Stimulated activated CD4-positive, alpha-beta T cell treated with anti-CD3 and anti-CD28 coated beads, Interleukin-1b, Interleukin-23, amount 100 ng/mL, for 48 hours (primary cell): ENCODE measurements at places on chromosomes 16 and 17.

DNA sequence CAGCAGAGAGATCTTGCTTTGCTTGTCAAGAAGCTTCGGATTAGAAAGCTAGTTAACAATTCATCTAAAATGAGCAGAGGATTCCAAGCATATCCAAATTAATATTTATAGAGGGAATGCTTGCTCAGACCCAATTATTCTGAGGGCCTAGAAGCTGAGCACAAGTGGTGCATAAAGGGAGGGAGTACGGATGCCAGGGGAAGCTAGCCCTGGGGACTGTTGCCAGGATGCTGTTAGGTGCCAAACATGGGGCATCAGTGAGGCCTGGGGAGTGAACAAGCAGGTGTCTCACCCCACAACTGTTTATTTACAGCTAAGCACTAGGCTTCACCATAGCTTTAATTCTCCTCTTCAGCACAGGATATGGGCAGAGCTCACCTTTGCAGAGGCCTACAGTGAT is 684.1 kb upstream of the C16orf82 start:
- DNase-seq: no peak

DNA sequence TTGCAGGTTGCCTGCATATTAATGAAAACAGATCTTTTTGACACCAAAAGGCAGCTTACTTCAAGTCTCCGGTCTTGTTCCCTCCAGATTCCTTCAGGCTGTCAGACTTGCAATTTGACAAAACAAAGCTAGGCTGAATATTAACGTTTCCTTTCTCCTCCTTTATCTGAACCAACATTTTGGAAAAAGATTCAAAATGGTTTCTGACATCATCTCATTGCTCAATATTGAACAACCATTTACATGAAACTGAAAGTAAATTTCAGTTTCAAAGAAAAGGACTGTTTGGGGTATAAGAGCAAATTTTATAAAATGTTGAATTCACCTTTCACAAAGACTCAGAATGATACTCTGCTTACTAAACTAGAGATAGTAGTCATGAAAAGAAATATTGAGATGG is 521.8 kb downstream of the KCNJ2 start:
- no peak for DNase-seq

GRCh38 chr17:2174468-2175293 is 119.8 kb downstream of the HIC1 start:
- no peak for DNase-seq

DNA sequence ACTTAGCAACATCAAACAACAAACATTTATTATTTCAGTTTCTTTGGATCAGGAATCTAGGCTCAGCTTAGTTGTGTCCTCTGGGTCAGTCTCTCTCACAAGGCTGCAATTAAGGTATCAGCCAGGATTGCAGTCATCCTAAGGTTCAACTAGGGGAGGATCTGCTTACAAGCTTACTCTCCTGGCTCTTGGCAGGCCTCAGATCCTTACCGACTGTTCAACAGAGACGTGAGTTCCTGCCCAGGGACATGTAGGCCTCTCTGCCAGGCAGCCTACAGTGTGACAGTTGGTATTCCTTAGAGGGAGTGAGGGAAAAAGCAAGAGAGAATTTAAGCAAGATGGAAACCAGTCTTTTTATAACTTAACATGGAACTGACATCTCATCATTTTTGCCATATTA is 294.0 kb downstream of the ZFHX3 start:
- DNase-seq: no peak

DNA sequence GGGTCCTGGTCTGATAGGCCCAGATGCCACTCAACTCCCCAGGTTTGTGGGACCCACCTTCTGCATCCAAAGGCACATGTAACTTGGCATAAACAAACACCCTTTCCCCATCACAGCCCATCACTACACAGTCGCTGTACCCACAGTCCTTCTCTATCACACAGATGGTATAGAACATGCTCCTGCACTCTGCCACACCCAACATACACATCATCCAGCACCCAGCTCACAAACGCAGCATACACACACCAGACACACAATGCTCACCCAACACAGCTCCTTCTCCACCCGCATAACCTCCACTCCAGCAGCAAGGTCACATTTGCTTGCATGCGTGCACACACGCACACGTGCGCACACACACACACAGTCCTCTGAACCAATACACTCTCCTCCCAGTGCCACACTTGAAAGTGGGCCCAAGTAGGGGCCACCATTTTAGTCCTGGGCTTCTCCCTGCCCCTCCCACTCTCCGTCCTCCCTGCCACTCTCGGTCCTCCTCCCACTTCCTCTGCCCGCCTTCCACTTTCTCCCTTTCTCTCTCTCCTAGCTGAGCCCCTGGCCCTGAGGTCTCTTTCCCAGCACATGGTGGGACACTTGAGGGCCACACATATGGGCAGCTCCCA is 8.5 kb upstream of the TMEM92 start:
- no peak for DNase-seq

GRCh38 chr17:80891397-80892018 is 100.1 kb upstream of the CHMP6 start:
- DNase-seq: peak; percentile 92

DNA sequence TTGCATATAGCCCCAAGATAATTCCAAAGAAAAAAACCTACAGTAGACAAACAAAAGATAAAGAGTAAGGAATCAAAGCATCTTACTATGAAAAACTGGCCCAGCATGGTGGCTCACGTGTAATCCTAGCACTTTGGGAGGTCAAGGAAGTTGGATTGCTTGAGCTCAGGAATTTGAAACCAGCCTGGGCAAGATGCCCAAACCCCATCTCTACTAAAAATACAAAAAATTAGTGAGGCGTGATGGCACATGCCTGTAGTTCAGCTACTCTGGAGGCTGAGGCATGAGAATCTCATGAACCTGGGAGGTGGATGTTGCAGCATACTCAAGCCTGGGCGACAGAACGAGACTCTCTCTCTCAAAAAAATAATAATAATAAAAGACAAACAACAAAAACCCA is 764.7 kb upstream of the KIF2B start:
- no peak for DNase-seq

GRCh38 chr17:74177018-74177450 is 26.4 kb upstream of the RPL38 start:
- no peak for DNase-seq

GRCh38 chr16:79483336-79483735 is 117.2 kb downstream of the MAF start:
- no peak for DNase-seq

DNA sequence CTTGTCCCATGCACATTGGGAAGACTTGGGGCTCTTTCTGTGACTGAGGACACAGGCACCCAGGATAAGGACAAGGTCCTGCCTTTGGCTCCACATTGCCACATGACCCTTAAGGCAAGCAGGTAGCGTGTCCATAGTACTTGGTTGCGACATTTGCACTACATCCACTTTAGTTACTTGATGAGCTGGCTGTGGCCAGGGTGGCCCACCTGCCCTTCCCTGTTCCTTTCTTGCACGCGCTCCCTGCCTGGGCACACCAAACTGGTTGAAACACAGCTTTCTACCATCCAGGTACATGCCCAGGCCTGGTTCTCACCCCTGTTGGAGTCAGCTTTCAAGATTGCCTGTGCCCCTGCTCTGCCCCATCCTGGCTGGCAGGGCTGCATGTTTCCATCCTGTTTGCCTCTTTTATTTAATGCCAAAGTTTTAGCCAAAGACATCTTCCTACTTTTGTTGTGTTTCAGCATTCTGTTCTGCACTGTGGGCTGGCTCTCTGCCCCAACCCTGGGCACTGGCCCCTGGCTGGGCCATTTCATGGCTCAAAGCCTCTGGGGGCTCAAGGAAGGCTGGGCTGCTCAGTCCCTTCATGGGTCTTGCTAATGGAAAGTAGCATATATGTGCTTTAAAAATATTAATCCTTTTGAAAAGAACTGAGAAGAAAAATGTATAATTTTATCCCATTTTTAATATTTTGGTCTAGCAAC is 3.2 kb downstream of the B3GNT9 start:
- DNase-seq: no peak
